ENCODE measurements at places on chromosomes 16 and 17.

- no peak for DNase-seq
Measured at GRCh38 chr16:78133919-78134318, 34.5 kb downstream of the WWOX start.

DNA sequence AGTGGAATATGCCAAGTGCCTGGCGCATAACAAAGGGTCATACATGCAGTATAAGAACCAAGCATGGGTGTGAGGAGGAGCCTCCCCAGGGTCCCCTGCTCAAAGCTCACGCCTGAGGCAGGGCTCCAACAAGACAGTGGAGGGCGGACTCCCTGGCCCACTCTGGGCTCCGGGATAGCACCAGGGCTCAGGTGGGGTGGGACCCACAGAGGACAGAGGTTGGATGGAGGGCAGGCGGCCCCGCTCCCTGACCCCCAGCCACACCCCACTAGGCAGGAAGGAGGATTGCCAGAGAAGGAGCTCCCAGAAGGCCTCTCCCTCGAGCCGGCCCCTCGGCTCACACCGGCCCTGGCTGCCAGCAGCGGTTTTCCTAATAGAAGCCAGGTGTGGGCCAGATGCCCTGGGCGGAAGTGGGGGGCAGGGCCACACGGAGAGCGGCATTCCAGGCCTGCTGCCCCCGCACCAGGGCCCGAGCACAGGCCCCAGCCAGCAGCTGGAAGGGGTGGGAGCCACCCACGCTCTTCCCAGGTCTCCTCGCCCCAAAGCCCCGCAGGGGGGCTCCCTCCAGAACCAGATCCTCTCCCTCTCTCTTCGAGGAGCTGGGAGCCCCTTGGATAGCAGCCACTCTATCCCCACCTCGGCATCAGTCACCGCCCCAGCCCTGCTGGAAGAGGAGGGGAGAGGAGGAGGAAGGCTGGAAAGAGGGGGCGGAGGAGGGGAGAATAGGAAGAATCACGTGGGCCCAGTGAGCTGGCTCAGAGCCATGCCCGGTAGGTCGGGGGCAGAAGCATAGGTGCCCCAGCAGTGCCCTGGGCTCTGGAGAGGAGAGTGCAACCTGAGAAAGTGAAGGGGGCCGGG lies 21.0 kb downstream of the VASN start:
- DNase-seq: peak; percentile 88

GRCh38 chr16:19525385-19525723 lies 1.6 kb downstream of the CCP110 start:
- DNase-seq: no peak

GRCh38 chr16:31135535-31136286 lies at the start of gene PRSS8:
PRSS8 (minus strand) TSS chr16:31135727; CDS start chr16:31135498, 229 bp downstream.
- no peak for DNase-seq

DNA sequence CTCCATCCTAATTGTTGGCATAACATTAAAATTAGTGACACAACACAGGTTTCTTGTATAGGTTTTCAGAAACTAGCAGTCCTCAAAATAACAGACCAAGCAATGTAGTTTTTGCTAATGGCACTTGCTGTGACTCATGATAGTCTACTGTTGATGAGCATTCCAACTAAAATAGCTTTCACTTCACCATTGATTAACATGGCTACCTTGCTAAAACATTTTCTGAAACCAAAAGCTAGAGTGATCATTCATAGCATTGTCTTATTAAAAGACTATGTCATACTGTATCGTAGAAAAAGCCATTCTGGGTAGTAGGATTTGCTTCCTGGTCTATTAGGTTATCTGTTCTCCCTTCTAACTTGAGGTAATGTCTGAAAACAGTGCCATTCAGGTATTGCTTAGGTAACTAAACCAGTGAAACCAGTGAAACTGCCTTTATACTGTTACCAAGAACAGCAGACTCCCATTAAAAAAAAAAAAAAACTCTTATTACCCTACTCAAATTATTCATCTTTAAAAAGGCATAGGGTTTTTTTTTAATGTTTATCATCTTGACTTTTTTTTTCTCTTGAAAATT lies 2.5 kb upstream of the CLTC start:
- no peak for DNase-seq

GRCh38 chr17:43809121-43809520 lies 23.8 kb downstream of the MPP3 start:
- DNase-seq: no peak

DNA sequence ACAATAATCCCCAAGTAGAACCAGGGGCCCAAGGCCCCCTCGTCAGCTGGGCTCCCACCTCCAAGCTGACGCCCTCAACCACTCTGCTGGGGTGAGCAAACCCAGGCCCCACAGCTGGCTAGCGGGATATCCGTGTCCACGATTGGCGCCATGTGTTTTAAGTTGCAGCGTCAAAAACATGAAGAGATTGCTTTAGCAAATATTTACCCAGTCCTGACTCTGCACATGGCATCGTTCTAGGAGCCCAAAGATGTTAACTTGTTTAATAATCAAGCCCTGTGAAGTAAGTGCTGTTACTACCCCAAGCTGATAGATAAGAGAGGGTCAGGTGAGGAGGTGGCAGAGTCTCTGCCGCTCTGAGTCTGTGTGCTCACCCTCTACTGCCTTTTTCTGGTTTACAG lies 344 bp upstream of the SEPTIN12 start:
- no peak for DNase-seq

DNA sequence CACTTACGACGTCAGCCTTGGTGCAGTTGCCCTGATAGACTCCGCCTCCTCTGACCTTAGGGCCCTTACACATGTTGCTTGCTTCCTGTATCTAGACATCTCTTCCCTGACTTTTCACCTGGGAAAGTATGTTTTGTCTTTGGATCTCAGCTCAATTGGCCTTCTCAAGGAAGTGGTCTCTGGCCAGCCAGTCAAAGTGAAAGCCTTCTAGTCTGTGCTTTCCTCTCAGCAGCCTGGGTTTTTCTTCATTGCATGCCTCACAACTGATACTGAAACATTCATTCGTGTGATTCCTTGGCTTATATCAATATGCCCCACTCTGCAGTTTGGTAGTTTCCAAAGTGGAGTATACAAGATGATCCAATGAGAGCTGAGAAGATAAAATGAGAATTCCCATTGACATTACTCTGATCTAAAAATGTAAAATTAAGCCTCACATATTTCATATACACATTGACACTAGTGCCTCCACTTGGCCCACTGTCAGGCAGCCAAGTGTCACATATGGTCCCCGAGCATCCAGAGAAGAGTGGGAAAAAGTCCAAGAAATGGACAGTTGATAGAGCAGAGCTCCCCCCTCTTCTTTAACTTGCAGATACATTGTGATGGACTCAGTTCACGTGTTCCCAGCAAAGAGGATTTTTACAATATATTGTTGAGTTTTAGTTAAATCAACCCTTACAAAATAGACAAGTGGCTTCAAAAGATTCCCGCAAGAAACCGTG lies 371.2 kb upstream of the ASIC2 start:
- DNase-seq: no peak
